Testis (tissue), 5 donors: ENCODE measurements at places on chromosomes 2 and 18.

GRCh38 chr2:80002568-80003157, 301.9 kb downstream of the LRRTM1 start:
- DNase-seq: no peak

DNA sequence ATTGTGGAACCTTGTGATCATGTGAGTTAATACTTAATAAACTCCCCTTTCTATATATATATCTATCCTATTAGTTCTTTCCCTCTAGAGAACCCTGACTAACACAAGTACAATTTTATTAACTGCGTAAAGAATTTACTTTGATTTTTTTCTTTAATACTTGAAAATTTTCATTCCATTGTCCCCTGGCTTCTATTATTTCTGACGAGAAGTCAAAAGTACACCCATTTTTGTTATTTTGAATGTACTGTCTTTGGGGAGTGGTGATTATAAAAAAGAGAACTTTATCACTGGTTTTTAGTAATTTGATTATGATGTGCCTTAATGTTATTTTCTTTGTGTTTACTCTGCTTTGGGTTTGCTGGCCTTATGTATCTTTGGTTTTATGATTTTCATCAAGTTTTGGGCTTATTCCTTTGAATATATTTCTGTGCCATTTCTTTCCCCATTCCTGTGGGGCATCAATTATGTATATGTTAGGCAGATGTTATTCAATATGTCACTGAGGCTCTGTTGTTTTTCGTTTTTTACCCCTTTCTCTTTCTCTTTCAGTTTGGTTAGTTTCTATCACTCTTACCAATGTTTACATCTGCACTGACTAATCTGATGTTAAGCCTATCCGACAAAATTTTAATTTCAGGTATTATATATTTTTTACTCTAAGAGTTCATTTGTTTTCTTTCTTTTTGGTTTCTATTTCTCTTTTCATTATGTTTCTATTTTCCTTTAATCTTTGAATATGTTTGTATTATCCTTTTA, 271.4 kb downstream of the CAMKMT start:
- DNase-seq: no peak

GRCh38 chr2:29632018-29632417, 289.4 kb downstream of the ALK start:
- DNase-seq: no peak

DNA sequence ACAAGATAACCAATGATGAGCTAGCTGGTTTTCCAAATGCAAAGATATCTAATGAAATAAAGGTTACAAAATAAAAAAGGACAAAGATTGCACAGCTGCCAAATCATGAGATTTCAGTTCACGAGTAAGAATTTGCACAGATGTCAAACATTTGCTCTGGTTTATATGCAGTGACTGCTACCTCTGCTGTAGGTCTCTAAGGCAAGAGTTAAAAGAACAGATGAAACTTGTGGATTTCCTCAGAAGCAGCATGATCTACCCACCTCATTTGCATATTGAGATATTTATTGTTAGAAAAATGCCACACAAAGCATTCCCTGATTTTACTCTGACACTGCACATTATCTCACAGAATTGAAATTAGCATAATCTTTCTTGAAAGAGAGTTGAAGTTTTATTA, 763.2 kb upstream of the ZEB2 start:
- DNase-seq: no peak

- peak; percentile 78 for DNase-seq
These were observed 3.5 kb upstream of the SLC9A2 start for GRCh38 chr2:102615620-102616436.

DNA sequence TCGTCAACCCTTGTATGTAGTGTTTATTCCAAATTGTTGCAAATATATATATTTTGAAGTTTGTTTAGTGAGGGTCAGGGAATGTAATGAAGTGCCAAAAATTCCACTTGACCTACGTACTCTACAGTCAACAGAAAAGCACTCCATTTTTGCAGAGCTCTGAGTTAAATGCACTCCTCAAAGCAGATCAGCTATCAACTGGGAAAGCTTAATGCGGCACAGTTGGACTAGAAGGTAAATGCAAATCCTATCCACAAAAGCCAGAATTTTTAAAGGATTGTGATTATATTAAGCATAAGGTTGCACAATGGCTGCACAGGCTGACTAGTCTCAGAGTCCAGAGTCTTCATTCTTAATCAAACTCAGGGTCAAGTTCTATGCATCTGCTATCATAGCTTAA, 577.1 kb downstream of the ARHGAP15 start:
- DNase-seq: no peak

DNA sequence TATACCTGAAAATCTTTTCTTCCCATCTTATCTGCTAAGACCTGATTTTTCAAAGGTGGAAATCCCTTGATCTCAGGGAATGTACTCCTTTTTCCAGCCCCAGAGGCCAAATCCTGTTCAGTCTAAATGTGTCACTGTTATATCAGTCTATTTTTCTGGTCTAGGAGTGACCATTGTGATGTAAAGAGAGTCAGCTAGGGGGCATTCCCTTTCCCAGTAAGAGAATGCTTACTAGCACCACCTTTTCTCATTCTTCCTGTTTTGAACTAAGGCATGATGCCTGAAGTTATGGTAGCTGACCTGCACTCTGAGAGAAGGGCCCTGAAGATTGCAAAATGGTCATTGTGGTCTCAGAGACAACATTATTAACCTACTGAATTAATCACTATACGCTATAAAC, 124.1 kb upstream of the XIRP2 start:
- DNase-seq: no peak

DNA sequence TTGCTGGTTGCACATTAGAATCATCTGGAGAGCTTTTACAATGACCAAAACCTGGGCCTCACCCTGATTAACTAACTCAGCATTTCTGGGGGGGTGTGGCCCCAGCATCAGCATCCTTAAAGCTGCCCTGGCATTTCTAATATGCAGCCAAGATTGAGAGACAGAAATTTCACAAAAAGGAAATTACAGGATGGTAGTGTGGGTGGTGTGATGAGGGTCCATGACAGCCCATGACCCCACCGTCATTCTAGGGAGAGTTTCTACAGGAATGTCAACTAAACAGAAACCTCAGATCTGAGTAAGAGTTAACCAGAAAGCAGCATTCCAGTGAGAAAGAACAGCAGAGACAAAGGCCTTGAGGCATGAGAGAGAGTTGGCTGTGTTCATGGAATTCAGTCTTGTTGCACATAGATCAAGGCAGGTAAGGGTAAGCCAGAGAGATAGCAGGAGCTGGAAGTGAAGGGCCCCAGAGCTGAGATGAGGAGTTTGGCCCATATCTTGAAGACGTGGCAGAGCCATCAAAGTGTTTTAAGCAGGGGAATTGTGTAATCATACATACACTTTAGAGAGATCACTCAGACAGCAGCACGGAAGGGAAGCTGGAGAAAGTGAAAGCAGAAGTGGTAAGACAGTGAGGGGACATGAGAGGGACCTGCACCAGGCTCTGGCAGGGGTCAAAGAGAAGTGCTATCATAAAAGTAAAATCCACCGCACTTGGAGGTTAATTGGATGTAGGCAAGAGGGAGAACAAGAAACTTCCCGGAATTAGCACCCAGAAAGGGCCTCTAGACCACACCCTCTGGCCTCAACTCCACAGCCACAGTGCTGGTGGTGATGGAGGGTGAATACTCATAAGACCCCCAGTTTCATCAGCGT, 7.8 kb upstream of the TRABD2A start:
- no peak for DNase-seq

- DNase-seq: peak; percentile 60
These were observed 178.6 kb downstream of the ZBTB7C start for GRCh38 chr18:48230467-48231113.

- no peak for DNase-seq
These were observed 580 bp downstream of the TMEM163 start for GRCh38 chr2:134718023-134718816.

DNA sequence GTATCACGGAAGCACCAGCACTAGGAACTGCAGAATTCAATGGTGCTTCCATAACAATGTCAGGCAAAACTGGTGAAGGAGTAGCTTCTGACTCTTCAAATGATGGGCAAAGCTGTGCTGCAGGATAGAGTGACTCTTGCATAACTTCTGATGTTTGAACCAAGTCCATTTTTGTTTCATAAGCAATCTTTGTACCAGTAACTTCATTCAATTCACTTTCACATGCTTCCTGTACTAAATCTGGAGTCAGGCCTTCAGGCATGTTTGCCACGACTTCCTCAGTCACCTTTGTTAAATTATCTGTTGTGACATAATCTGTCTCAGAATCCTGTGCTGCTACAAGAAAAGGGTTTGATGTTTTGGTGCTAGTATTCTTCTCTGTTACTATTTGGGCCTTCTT, 24.0 kb downstream of the RTN4 start:
- DNase-seq: no peak

- DNase-seq: no peak
These were observed 38.3 kb upstream of the LAMA1 start for GRCh38 chr18:7155887-7156286.

GRCh38 chr2:178241844-178242551, 47.7 kb downstream of the OSBPL6 start:
- DNase-seq: peak; percentile 56

DNA sequence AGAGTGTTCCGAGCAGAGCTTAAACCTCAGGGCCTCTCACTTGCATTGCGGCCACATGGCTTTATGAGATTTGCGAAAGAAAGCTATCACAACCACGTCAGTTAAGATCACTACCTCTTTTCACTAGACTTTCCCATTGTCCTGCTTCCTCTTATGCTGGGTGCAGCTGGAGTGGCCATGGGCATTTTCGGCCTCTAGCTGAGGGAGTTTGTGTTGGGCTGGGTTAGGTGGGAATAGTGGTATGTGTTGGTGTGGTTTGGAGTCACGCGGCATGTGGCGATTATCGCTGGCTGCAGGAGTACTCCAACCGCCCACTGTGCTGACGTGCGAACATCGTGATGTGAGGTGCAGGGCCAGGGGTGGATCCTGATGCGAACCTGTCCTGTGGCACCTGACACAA, 27.1 kb downstream of the RALB start:
- DNase-seq: no peak

DNA sequence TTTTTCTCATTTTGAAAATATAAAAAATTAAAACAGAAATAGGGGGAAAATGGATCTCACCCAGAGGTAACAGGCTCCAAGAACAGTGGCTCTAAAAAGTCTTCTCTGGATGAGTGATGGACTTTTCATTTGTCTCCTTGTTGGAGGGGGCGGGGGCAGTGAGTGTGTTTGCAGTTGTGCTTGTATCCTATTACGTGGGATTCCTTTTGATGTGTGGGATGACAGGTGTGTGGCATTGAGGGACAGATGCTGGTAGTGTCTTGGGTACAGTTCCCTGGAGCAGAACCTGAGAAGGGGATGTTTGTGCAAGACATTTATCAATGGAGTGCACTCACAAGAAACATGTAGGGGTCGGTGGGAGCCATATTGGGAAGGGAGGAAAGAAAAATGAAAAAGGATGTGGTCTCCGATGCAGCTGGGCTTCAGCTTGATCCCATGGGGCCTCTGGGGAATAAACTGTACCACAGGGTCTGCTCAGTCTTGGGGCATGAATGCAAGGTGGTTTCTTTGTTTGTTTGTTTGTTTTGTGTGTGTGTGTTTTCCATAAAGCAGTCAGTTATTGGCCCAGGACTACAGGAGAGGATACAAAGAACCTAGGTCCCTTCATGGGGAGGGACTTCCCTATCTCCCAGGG, 120.0 kb upstream of the SLC35G4 start:
- no peak for DNase-seq

- DNase-seq: no peak
These were observed 338.8 kb downstream of the AGPS start for GRCh38 chr2:177731384-177731783.

GRCh38 chr2:24675338-24675737, 117.9 kb downstream of the PTRHD1 start:
- no peak for DNase-seq

DNA sequence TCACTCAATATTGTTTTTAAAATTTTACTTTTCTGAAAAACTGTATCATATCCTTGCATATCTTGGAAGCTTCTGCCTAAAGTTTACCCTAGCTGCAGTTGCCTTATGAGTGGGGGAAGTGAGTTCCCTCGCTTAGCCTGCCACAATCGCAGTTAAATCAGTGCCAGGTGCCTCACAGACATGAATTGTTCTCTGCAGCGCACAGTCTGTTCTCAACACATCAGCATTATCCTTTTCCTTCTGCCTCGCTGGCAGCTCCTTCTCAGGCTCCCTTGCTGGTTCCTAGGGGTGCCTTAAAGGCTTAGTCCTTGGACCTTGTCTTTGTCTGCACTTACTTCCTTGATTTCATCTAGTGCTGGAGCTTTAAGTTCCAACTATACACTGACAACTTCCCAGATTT, 132.8 kb downstream of the TTC27 start:
- DNase-seq: no peak

- no peak for DNase-seq
These were observed 28.9 kb upstream of the LMAN1 start for GRCh38 chr18:59387687-59388565.

DNA sequence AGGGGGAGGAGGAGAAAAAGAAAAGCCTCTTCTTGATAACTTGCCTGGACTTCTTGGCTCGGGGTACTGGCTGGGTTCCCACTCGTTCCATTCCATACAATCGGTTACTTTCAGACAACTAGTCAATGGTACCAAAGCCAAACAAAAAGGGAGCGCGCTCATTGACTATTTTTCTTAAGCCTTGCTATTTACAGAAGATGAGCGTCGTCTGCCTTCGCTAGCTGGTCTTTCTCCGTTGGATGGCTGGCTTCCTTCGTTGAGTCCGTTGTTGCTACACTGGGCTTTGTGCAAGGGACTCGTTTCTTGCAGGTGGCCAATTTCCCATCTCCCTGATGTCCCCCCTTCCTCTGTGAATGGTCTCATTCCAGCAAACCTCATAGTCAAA, 260.4 kb downstream of the ZNF516 start:
- peak; percentile 62 for DNase-seq

DNA sequence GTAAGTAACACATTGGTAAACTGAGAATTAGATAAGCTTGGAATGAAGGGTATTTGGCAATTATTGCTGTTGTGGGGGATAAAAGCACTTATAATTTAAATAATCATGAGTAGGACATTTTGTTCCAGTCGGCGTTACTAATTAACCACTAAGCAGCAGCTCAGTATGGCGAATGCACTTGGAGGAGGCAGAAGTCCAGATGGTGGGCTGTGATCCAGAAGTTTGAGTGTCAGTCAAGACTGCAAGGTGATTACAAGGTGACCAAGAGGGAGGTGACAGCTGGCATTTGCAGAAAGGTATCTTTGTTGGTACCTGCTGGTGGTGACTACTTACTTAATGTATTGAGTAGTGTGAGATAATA, 643.6 kb upstream of the FAM98A start:
- no peak for DNase-seq

- peak; percentile 68 for DNase-seq
These were observed 300.9 kb downstream of the PHLPP1 start for GRCh38 chr18:63016270-63016669.

GRCh38 chr2:226251661-226252060, 548.0 kb downstream of the IRS1 start:
- no peak for DNase-seq

- DNase-seq: no peak
These were observed 2.1 kb upstream of the SMCHD1 start for GRCh38 chr18:2653467-2653866.

DNA sequence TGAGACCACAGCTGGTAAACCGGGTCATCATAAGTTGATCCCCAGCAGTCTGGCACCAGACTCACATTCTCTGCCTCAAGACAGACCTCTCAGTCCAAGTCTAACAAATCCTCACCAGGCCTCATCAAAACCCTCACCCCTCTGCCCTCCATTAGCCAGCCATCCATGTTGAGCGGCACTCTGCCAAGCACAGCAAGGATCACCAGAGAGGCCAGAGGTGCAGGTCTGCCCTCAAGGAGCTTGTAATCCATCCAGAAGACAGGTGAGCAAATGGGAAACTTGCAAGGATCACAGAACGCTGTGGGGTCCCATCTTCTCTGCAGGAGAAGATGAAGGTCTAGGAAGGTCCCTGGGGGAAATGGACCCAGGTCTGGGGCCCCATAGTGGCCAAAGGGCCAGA, 63.6 kb downstream of the TNS1 start:
- no peak for DNase-seq

- no peak for DNase-seq
These were observed 83.2 kb downstream of the ASB1 start for GRCh38 chr2:238509903-238510302.
